Karpas-422 (cell line): ENCODE measurements at places on chromosomes 7 and 10.

- no peaks in the 10 kb centered on the region for H3K4me1 ChIP-seq
- H3K36me3 ChIP-seq = no peaks in the 10 kb centered on the region
- DNase-seq = no peak
- H3K27ac ChIP-seq = no peak overlapping the region
- no peak overlapping the region for H3K4me3 ChIP-seq
Observed at GRCh38 chr7:108145401-108145800, 15.2 kb upstream of the LAMB4 start.

- no peaks in the 10 kb centered on the region for H3K4me1 ChIP-seq
- peak; percentile 82 for DNase-seq
- H3K36me3 ChIP-seq = no peaks in the 10 kb centered on the region
- H3K27ac ChIP-seq = no peak overlapping the region
Observed at GRCh38 chr10:22550732-22551131, 163.6 kb downstream of the PIP4K2A start.

DNA sequence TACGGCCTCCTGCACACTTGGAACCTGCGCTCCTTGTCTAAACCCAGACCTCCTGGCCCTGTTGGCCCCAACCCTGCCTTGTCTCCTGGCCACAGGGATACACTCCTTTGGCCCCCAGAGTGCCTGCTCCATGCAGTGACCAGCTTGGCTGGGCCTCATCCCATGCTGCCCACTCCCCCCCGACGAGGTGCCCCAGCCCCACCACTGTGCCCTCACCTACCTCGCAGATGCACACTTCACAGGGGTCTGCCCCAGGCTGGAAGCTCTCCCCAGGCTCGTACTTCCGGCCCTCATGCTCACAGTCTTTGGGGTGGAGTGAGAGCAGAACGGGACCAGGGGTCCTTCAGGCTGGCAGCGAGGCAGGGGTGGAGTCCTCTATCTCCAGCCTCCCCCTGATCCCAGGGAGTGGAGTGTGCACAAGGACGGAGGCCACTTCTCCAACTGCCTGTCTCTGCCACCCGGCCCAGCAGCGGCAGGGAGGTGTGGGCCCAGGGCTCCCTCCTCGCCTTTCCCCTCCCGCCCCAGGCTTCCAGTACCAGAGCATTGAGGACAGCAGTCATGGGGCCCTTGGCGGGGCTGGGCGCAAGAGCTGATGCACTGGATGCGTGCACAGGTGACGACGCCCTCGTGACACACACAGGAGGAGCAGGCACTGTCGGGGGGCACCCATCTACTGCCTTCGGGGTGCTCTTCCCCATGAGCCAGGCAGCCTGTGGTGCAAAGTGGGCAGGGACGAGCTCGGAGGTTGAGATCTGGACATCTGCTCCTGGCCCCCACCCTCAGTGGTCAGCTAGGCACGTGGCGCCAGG, 22.1 kb downstream of the ATP6V1F start:
- peak overlapping the region; percentile 96; the same call in 1 of the 2 replicates for H3K4me3 ChIP-seq
- no peak overlapping the region for H3K27ac ChIP-seq
- H3K36me3 ChIP-seq = no peaks in the 10 kb centered on the region
- H3K4me1 ChIP-seq = peaks cover 10% of the 10 kb centered on the region
- no peaks in the 10 kb centered on the region for H3K27me3 ChIP-seq

DNA sequence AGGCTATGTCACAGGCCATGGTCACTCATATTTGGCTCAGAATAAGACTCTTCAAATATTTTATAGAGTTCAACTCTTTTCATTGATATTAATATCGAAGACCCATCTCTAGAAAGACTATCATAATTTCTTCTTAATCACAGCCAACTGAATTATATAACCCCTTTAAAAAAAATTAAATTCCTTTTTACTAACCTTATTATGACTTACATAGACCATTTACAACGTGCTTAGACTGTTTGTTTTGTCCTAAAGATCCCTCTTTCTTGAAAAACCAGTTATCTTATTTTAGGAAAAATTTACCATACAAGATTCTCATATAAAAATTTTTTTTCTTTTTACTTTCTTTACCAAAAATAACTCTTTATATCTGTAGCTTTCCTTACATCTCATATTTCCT, 10.2 kb upstream of the TMEM254 start:
- DNase-seq = no peak
- H3K4me1 ChIP-seq = no peaks in the 10 kb centered on the region
- H3K4me3 ChIP-seq = no peak overlapping the region
- H3K27me3 ChIP-seq = no peaks in the 10 kb centered on the region
- H3K36me3 ChIP-seq = no peaks in the 10 kb centered on the region
- no peak overlapping the region for H3K27ac ChIP-seq

GRCh38 chr10:29554660-29555059, 80.1 kb downstream of the SVIL start:
- H3K4me1 ChIP-seq = no peaks in the 10 kb centered on the region
- no peak overlapping the region for H3K4me3 ChIP-seq
- no peaks in the 10 kb centered on the region for H3K27me3 ChIP-seq
- no peak overlapping the region for H3K27ac ChIP-seq
- H3K36me3 ChIP-seq = no peaks in the 10 kb centered on the region

DNA sequence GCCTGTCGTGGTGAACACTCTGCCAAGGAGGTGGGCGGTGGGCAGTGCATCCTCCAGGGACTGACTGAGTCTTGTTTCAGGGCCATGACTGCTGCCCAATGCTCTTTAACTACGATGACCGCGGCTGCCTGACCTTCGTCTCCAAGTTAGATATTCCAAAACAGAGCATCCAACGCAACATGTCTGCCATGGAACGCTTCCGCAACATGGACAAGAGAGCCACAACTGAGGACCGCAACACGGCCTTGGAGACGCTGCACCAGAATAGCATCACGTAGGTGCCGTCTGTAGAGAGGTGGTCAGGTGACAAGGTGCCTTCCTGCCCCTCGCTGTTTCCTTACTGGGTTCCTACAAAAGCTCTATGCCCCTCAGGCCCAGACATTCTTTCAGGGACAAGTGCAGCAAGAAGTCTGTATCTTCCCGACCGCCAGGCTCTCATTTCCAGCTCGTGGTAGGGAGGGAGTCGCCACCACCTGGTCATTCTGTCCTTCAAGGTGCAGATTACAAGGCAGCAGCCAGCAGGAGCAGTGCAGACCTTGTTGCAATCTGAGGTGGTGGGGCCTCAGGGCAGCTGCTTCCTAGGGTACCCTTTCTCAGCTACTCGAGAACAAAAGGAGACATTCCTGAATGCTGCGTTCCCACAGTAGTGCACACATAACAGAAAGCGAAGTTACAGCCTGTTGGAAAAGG, 14.9 kb upstream of the ARPC1B start:
- H3K4me1 ChIP-seq = no peaks in the 10 kb centered on the region
- no peak overlapping the region for H3K27ac ChIP-seq
- no peak overlapping the region for H3K4me3 ChIP-seq

DNA sequence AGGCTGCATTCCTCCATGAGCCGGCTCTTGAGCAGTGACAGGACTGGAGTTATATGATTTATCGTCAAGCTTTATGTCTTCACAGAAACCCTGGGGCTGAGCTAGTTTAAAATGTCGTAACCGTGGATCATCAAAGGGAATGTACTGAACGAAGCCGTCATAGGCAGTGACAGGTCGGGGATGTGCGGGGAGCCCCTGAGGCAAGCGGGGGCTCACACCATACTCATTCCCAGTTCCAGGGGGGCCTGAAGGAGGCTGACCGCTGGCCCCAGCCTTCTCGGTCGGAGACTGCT, 30.7 kb downstream of the JCAD start:
- no peaks in the 10 kb centered on the region for H3K27me3 ChIP-seq
- peaks cover 6% of the 10 kb centered on the region for H3K4me1 ChIP-seq
- DNase-seq = no peak
- no peaks in the 10 kb centered on the region for H3K36me3 ChIP-seq

DNA sequence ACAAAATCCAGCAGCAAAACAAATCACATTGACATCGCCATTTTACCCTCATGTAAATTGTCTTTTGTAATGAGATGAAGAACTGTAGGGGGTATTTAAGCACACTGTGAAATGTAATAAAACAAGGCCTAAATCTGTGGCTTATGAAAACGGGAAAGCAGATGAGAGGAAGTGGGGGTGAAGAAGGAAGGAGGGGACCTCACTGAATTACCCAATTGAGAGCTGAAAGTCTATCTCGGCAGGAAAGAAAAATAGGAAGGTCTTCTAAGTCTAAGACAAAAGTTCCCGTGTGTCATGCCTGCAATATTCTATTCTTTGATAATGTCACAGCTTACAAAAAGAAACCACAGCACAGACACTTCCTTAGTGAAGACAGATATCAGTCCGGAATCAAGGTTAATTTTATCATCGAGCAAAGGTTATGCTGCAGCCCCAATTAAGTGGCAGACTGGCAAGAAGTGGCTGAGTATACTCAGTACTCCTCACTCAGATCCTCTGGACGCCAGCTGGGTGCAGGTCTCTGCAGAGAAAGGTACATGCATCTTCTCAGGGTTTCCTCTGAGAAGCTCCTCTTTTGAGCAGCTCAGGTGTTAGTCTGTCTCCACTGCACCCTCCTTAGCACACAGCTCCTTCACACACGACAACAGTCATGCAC, 239.7 kb downstream of the FANK1 start:
- no peak overlapping the region for H3K4me3 ChIP-seq
- H3K36me3 ChIP-seq = no peaks in the 10 kb centered on the region
- H3K27me3 ChIP-seq = no peaks in the 10 kb centered on the region
- DNase-seq = no peak
- no peaks in the 10 kb centered on the region for H3K4me1 ChIP-seq

DNA sequence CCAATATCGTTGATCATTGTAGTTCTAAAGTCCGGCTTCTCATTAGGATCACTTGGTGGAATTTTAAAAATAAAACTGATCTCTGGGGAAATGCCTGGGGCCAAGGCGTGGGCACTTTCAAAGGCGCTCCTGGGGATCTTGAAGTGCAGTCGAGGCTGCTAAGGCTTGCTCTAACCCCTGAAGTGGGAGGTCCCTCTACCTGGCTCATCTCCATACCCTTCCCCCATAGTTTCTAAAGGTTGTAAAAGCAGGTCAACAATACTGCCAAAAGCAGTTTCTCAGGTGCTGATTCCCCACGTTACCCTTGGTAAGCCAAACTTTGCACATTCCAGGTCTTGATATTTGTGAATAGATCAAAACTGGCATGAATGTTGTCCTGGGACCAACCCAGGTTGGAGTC, 79.0 kb upstream of the SP8 start:
- no peaks in the 10 kb centered on the region for H3K4me1 ChIP-seq
- H3K4me3 ChIP-seq = no peak overlapping the region
- no peaks in the 10 kb centered on the region for H3K27me3 ChIP-seq
- DNase-seq = no peak
- H3K27ac ChIP-seq = no peak overlapping the region

- DNase-seq = no peak
- no peak overlapping the region for H3K27ac ChIP-seq
- no peak overlapping the region for H3K4me3 ChIP-seq
- 0 out of 2 replicates have a peak, but pooled peaks cover 3% of the 10 kb centered on the region for H3K27me3 ChIP-seq
Observed at GRCh38 chr10:58615237-58615935, 102.7 kb downstream of the BICC1 start.

DNA sequence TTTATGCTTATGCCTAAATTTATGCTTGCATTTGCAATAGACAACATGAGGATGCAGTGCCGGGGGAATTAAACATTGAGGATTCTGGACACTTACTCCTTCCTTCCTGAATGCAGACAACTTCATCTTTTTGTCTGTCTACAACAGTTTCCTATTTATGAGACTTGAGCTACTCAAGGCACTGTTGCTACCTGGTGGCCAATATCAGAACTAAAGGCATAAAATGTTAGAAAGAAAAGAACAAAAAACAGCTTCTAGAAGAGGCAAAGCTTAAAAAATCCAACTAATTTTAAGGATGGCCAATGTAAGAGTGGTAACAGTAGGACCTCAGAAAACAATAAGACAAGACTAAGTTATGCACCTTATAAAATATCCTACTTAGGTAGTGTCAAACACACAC, 144.5 kb upstream of the PTN start:
- H3K4me1 ChIP-seq = no peaks in the 10 kb centered on the region
- H3K27ac ChIP-seq = no peak overlapping the region
- no peaks in the 10 kb centered on the region for H3K27me3 ChIP-seq
- H3K36me3 ChIP-seq = no peaks in the 10 kb centered on the region
- no peak for DNase-seq

- DNase-seq = no peak
- peaks cover 2% of the 10 kb centered on the region; the same call in 1 of the 2 replicates for H3K27me3 ChIP-seq
- H3K4me1 ChIP-seq = peaks cover 41% of the 10 kb centered on the region
Observed at GRCh38 chr10:33153968-33154327, 180.5 kb downstream of the NRP1 start.

DNA sequence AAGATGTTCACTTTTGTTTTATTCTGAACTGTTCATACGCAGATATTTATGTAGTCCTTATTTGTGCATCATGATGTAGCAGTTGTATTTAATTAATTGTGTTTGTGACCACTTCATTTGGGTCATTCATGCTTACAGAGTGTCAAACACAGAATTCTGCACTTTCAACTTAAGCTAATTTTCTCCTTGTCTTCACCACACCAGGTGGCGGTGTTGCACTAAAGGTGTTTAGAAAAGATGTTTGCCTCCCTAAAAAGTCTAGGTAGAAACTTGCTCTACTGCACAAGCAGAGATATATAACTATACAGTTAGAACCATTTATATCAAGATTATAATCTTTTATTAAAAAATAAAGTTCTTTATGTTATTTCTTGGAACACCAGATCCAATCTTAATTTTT, 1.3 kb upstream of the TAS2R38 start:
- H3K27me3 ChIP-seq = no peaks in the 10 kb centered on the region
- no peak overlapping the region for H3K4me3 ChIP-seq

DNA sequence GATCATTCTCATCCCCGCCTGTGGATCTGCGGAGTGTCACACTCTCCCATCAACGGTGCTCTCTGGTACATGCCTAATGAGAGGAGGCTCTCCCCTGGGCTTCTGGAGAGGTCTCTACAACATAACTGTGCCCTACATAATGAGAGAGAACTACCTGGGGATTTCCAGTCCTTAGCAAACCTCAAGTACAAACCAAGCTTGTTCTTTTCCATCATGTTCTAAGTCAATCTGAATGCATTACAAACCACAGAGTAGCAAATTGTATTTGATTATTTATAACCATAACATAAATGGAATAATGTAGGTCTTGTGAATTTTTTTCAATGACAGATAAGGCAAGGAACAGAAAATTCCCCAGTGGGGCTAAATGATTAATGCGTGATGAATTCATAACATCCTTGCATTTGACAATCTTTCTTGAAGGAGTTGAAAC, 412.4 kb upstream of the NRP1 start:
- H3K36me3 ChIP-seq = no peaks in the 10 kb centered on the region
- no peaks in the 10 kb centered on the region for H3K27me3 ChIP-seq
- H3K27ac ChIP-seq = no peak overlapping the region
- no peak for DNase-seq
- H3K4me1 ChIP-seq = no peaks in the 10 kb centered on the region
